Stimulated activated CD4-positive, alpha-beta T cell treated with anti-CD3 and anti-CD28 coated beads, TNF-alpha, amount 100 ng/mL, for 24 hours (primary cell): ENCODE measurements at places on chromosomes 2 and 18.

DNA sequence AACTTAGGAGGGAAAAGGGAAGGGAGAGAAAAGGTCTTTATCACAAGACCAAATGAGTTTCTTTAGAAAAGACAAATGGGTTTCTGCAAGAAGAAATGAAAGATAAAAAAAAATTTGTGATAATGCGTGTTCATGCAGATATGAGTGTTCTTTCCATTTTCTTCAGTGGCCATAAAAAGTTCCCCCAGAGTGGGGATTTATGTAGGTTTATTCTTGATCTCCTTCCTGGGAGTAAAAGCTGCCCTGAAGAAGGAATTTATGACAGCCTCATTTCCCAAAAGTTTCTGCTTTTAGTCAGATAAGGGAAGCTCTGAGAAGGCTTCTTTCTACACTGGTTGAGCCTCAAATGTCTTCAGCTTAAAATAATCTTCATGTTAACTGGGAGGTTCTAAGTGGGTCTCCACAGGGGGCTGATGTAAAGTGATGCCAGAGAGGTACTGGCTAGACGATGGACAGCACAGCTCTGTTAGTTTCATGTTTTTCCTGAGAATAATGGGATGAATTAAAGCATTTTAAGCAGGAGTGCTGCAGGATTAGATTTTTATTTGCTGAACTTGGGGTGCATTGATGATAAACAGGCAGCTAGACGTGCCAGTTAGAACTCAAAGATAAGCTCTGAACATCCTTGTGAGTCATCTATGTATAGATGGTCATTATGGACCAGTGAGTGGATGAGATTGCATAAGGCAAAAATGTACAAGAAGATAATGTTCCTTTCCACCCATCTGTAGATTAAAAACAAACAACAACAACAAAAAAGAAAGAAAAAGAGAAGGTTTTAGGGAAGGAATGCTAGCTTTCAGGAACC lies 99.4 kb upstream of the MSH2 start:
- DNase-seq, result no peak

GRCh38 chr2:68330691-68331090 lies 10.9 kb upstream of the CNRIP1 start:
- no peak for DNase-seq

GRCh38 chr18:44786257-44786656 lies 105.6 kb downstream of the SETBP1 start:
- no peak for DNase-seq

- DNase-seq, result no peak
These were observed 35.3 kb upstream of the PPP1CB start for GRCh38 chr2:28716265-28716865.

DNA sequence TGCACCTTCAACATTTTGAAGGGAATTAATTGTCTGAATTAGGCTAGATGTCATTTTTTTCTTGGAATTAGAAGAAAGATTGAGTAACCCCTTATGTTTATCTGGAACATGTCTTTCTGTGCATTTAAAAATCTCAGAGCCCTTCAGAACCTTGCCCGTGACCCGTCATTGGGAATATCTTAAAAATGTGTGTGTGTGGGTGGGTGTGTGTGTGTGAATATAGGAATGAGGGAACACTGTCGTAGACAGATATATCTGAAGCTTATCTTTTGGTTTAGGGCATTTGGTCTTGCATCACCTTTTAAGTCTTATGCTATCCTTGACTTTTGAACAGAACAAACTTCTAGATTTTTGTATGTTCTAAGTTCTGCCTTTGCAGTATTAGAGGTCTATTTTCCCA lies 13.5 kb upstream of the IL1RL1 start:
- DNase-seq, result no peak

GRCh38 chr2:225920621-225921220 lies 521.2 kb downstream of the NYAP2 start:
- DNase-seq, result no peak

- no peak for DNase-seq
These were observed 46.3 kb downstream of the ITSN2 start for GRCh38 chr2:24313744-24314632.

DNA sequence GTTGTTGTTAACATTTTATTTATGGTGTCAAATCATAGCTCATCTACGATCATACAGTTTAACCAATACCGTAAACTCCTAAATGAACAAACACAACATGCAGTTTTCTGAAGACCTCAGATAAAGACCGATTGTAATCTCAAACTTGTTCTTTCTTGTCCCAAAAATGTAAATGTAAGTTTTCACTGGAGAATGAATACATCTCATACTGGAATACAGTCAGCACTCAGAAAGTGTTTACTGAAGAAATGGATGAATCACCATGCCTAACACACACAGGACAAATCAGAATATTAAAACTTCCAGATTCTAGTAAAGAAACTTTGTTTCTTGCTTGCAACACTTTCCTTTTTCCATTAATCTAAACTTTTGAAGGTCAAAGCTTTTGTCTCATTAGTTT lies 380.5 kb downstream of the DLGAP1 start:
- DNase-seq, result no peak

- no peak for DNase-seq
These were observed 101.4 kb upstream of the RASGRP3 start for GRCh38 chr2:33375054-33375453.

DNA sequence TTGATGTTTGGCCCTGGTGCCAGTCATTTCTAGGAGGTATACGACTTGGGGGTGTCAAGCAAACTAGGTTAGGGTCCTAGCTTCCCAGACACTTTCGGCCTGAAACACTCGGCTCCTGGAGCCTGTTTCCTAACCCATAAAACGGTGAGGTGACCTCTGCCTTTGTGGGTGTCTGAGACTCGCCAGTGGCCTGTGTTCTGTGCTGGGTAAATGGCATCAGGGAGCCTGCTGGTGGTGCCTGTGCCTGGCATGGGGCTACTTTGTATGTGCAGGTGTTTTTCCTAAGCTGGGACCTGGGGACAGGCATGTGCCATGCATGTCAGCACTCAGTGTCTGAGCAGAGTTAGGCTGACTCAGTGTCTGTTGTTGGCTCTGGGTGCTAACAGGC lies 139.2 kb downstream of the GLI2 start:
- no peak for DNase-seq

DNA sequence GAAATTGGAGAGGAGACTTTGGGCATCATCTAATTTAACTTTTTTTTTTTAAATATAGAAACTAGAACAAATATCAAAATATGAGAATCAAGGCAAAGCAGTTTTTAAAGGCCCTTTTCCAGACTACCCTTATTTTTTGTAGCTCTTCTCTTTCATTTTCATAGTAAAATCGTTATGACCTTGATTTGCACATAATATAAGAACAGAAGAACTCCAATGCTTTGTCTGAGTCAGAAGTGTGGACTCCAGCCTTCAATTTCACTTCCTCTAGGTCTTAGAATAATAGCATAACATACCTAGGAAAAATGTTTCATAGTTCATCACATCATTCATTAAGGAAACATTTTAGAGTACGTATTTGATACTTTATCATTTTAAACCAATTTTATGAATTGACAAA lies 74.4 kb downstream of the ANKRD12 start:
- DNase-seq, result no peak

DNA sequence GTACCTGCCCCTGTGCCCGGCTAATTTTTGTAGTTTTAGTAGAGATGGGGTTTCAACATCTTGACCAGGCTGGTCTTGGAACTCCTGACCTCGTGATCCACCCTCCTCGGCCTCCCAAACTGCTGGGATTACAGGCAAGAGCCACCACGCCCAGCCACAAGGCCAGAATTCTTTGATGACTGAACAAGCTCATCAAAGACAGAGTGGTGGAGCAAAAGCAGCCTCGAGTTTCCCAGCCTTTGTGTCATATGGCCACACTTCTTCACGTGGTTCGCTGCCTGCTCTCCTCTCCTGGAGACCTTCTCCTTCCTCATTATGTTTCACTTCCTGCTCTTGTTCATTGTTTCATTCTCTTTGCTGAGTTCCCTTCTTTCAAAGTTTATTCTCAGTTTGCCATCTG lies 9.9 kb upstream of the NPC1 start:
- DNase-seq, result no peak

DNA sequence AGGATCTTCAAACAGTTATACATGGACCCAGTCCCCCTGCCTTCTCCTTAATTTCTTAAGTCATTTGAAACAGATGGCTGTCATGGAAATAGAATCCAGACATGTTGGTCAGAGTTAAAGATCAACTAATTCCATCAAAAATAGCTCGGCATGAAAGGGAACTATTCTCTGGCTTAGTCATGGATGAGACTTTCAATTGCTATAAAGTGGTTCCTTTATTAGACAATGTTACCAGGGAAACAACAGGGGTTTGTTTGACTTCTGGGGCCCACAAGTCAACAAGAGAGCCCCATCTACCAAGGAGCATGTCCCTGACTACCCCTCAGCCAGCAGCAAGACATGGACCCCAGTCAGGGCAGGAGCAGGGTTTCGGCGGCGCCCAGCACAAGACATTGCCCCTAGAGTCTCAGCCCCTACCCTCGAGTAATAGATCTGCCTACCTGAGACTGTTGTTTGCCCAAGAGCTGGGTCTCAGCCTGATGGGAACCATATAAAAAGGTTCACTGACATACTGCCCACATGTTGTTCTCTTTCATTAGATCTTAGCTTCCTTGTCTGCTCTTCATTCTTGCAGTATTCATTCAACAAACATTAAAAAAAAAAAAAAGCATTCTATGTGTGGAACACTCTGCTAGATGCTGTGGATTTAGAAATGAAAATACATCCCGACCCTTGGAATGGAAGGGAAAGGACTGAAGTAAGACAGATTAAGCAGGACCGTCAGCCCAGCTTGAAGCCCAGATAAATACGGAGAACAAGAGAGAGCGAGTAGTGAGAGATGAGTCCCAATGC lies 4.6 kb downstream of the TTR start:
- DNase-seq, result no peak

GRCh38 chr2:121670181-121670580 lies 20.9 kb upstream of the CLASP1 start:
- no peak for DNase-seq

DNA sequence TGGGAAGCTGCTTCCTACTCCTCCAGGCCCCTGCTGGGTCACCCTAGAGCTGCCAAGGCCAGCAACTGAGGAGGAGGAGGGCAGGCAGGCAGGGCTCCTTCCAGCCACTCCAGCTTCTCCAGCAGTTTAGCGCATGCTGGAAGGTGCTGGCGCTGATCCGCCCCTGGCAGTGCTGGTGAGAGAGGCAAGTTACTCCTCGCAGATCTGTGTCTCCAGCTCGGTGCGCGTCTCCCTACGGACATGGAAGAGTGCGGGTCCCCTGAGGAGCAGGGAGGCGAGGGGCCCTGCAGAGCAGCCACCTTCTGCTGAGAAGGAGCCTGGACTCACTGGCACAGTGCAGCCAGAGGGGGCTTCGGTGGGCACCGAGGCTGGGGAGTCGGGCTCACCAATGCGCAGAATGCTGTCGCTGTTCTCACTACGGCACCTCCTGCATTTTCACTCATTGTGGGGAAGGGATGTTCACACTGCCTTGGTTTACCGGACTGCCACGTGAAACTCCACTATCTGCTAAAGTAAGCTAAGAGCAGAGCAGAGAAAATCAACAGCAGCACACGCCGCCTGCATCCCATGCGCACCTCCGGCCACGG lies 206.0 kb downstream of the HDAC4 start:
- no peak for DNase-seq

GRCh38 chr18:7856116-7856515 lies 289.0 kb downstream of the PTPRM start:
- no peak for DNase-seq

DNA sequence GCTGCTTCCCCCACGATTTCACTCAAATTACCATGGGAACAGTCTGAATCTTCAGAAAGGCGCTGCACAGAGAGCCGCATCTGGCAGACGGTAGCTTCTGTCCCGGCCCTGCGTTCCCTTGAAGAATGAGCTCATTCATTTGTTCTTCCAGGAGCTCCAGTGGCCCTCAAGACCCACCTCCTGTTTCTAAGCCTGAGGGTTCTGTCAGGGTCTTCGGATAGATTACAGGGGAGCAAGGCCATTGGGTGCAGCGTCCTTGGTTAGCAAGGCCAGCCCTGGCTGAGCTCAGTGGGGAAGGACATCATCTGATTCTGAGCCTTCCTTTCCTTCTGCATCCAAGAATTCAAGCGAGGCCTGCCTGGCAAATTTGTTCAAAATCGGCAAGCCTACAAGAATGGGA lies 111.9 kb downstream of the PDCL3 start:
- no peak for DNase-seq

DNA sequence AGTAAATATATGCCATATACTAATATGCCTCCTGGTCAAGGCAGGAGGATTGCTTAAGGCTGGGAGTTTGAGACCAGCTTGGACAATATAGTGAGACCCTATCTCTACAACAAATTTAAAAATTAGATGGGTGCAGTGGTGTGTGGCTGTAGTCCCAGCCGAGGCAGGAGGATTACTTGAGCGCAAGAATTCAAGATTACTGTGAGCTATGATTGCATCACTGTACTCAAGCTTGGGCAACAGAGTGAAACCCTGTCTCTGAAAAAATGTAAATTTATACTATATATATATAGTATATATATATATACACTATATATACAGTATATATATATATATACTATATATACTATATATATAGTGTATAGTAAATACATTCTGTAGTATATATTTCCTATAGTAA lies 30.0 kb upstream of the NPC1 start:
- DNase-seq, result no peak

DNA sequence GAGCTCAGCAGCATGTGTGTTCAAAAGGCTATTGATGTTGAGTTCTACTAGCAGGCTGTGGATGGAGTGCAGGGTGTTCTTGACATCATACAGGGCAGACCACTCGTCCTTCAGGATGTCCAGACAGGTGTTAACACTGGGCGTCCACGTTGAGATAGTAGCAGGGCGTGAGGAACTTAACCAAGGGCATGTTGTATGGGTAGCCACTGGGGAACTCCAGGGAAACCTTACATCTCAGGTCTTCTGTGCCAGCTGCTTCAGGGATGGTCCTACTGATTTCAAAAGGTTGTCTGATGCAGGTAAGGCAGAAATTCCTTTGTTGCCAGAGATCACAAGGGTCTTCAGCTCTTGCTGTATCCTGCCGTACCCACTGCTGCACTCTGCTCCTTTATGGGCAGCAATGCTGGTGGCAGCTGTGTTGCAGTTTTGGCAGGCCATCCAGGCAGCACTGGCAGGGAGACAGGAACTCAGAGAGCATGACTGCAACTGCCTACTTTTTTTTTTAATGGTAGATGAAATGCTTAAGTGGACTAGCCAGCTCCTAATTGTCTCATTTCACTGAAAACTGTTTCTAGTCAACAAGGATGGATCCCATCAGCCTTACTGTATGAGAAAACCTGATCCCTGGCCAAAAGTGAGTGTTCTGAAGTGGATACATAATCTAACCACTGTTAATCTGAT lies 32.4 kb upstream of the RBBP8 start:
- no peak for DNase-seq

DNA sequence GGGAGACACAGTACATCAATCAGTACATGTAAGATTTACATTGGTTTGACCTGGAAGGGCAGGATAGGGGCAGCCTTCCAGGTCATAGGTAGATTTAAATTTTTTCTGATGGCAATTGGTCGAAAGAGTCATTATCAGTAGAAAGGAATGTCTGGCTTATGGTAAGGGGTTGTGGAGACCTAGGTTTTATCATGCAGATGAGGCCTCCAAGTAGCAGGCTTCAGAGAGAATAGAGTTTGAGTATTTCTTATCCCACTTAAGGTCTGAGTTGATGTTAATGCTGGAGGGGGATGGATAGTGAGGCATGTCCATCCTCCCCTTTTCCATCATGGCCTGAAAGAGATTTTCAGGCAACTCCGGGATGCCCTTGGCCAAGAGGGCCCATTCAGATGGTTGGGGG lies 60.7 kb downstream of the SPTBN1 start:
- no peak for DNase-seq
